Stimulated activated CD8-positive, alpha-beta memory T cell treated with anti-CD3 and anti-CD28 coated beads, Interleukin-7, amount 100 ng/mL, for 48 hours (primary cell): ENCODE measurements at places on chromosomes 11 and 22.

DNA sequence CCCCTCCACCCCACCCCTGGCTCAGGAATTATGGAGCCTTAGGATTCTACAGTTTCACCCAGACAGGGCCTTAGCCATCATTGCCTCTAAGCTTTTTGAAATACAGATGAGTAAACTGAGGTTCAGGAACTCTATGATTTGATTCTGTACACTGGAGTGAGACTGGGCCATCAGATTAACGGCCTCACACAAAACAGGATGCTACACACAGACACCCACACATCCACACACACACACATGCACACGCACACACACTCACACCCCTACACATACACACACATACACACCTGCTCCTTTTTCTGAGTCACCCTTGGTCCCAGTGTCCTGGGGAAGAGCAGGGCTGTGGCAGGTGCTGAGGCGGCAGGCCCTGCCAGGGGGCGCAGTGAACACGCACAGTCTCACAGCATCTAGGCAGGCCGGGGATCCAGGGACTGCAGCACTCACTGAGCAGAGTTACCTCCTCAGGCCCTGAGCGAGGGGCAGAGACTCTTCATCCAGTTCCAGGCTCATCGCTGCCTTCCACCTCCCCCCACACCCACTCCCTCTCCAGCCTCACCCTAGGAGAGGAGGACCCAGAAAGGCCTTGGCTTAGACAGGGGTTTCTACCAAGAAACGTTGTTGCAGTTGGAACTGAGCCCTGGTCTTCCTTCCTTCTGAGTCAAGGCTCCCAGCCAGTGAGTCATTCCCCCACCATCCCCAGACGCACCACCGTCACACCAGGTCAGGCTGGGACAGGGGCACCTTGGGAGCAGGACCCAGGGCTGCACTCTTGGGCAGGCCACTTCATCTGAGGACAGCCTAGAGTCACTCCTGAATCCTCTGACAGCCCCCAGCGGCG, 89.8 kb upstream of the PARVA start:
- no peak for DNase-seq

GRCh38 chr11:96189351-96189750, 153.6 kb downstream of the MAML2 start:
- no peak for DNase-seq

GRCh38 chr11:77472991-77473800, 698 bp downstream of the PAK1 start:
- DNase-seq: peak; percentile 14

GRCh38 chr11:66042227-66042995, 6.5 kb downstream of the GAL3ST3 start:
- no peak for DNase-seq

DNA sequence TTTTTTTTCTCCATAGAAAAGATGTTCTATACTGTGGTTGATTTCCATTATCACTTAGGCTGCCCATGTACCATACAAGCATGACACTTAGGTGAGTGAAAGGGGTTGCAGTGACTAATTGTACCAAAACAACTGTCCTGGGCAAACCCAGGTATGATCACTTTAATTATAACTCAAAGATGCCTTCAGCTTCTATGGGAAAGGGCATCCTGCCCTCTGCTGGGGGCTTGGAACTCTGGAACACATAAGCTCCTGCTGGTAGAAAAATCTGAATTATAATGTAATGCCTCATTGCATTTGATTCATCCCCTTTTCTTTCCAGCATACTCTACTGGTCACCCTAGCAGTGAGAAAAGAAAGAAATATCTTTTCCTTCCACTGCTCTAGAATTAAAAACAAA, 206.3 kb downstream of the DDX10 start:
- DNase-seq: no peak

GRCh38 chr11:34302046-34302921, 55.5 kb downstream of the ABTB2 start:
- no peak for DNase-seq

GRCh38 chr11:114228435-114229411, 67.5 kb upstream of the NNMT start:
- no peak for DNase-seq

DNA sequence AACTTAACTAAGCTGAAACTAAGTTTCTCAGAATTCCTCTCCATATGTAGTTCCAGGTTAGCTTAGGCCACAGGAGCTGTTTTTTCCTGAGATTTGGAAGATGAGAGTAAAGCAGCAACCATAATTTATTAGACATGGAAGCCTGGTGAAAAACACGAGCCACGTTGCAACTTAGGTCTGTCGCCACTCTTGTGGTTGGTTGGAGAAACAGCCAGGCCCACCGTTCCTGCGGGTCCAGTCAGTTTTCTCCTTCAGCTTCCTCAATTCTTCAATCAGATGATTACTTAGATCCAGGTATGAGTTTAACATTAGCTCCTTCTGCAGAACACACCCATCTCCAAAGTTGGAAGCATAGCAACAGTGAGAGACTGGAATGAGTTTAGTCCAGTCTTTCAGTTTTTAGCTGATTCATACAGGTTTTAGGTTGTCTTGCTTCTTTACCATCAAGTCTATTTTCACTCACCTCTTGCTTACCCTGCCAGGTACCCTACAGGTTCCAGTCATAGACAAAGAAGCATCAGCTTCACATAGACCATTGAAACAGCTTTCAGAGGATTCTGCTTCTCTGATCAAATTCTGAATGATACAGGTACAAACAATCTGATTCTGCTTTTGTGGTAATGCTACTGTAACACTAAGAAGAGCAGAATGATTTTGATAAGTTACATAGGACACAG, 18.6 kb downstream of the CASP12 start:
- DNase-seq: no peak
